ENCODE measurements at places on chromosomes 12 and 14. TPM values are rescaled to one million over a fixed set of nuclear protein-coding genes. Genes with fewer than 3 reads are reported as not detected.

RTN1 gene
- total RNA-seq, result 5.7 TPM

MFAP5 gene
- 31.5 TPM for total RNA-seq

GRCh38 chr14:54366736-54367735 is 29.8 kb upstream of the CDKN3 start:
- H3K27me3 ChIP-seq, result no peaks in the 10 kb centered on the region
- no peaks in the 10 kb centered on the region for H3K36me3 ChIP-seq
- no peak for DNase-seq
- H3K27ac ChIP-seq, result no peak overlapping the region

- no peaks in the 10 kb centered on the region for H3K36me3 ChIP-seq
- no peak for DNase-seq
- no peaks in the 10 kb centered on the region for H3K4me1 ChIP-seq
- peak overlapping the region; percentile 12 for H3K27ac ChIP-seq
- no peaks in the 10 kb centered on the region for H3K27me3 ChIP-seq
Observed at GRCh38 chr14:30194741-30195148, 267.1 kb upstream of the PRKD1 start.

- H3K36me3 ChIP-seq, result peaks cover 2% of the 10 kb centered on the region
- peak overlapping the region; percentile 100 for H3K27ac ChIP-seq
- no peaks in the 10 kb centered on the region for H3K27me3 ChIP-seq
Observed at GRCh38 chr14:105477660-105478397, 3.2 kb downstream of the CRIP2 start.

- H3K4me1 ChIP-seq, result no peaks in the 10 kb centered on the region
- DNase-seq, result no peak
- peaks cover 4% of the 10 kb centered on the region for H3K27me3 ChIP-seq
- no peaks in the 10 kb centered on the region for H3K36me3 ChIP-seq
- no peak overlapping the region for H3K27ac ChIP-seq
Observed at GRCh38 chr14:99966037-99966835, 99.0 kb upstream of the EVL start.

All from heart left ventricle (tissue), 16 donors.